ENCODE measurements at places on chromosomes 13 and 19. TPM values are rescaled to one million over a fixed set of nuclear protein-coding genes. Genes with fewer than 3 reads are reported as not detected.
A peak's percentile ranks its signal among the peaks of the same experiment; 100 is the strongest.

GRCh38 chr19:54731191-54731590, 6.9 kb downstream of the KIR3DL3 start:
- peak; percentile 77 for DNase-seq

GRCh38 chr19:46564701-46565100, 36.4 kb upstream of the CALM3 start:
- DNase-seq, result no peak

- peak; percentile 67 for DNase-seq
These were observed at the start of gene GNG8 for GRCh38 chr19:46635920-46636761. Gene GNG8, minus strand, starts transcription at chr19:46636202. Its CDS starts 1,520 bp downstream, at chr19:46634682.

DNA sequence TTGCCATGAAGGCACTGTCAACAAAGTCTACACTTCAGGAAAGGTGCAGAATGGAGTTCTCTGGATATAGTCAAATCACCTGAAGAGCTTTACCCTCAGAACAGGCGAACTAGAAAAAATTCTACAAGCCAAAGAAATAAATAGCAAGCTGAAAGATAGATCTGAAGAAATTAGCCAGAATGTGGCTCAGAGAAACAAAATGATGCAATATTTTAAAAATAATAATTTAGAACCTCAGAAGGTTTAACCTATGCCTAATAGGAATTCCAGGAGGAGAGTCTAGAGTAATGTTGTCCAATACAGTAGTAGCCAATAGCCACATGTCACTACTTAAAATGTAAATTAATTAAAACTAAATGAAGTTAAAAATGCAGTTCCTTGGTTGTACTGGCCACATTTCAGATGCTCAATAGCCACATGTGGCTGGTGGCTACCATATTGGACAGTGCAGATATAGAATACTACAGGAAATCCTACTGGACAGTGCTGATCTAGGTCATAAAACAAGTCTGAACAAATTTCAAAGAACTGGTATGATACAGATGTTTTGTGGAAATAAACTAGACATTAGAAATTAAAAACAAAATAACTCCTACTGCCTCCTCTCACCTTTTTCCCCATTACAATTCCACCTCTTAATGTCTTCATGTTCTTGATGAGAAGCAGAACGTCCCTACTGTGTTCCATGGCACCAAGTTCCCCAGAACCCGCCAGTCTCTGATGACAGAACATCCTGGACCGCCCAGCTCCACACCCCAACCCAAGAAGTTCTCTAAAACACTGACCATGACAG, 679 bp upstream of the CDADC1 start:
- no peak for DNase-seq

GRCh38 chr13:88507909-88508308, 836.7 kb downstream of the SLITRK5 start:
- DNase-seq, result no peak

GRCh38 chr19:46967578-46968032, 52.0 kb upstream of the NPAS1 start:
- DNase-seq, result no peak

- DNase-seq, result no peak
These were observed 268.2 kb upstream of the MAB21L1 start for GRCh38 chr13:35744566-35745178.

DNA sequence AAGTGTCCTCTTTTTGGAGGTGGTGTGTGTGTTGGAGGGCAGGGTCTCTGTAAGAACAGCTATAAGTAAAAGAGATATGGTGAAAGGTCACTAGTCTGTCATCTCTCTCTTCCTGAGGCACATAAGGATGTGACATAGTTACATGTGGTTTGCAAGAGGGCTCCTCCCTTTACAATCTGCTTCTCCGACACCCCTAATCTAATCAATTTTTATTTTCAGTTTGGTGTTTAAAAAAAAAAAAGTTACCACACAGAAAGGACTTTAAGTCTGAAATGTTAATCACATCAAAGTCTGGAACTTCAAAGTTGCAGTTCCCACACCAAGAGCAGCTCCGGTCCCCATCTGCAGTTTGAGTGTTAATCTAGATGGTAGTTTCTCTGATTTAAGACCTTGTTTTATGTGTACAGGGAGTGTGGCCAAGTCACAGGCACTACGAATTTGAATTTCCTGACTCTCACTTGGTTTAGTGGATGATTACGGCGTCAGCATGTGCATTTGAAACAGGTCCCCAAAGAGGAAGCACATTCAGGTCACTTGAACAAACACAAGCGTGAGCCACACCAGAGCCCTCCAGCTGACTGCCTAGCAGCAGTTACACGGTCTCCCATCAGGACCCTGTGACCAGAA, 53.1 kb downstream of the FOXO1 start:
- DNase-seq, result peak; percentile 78

GRCh38 chr19:29777781-29778309, 33.9 kb upstream of the CCNE1 start:
- DNase-seq, result no peak

The LILRA6 gene
- total RNA-seq, result not detected

The LILRB5 gene
- not detected for total RNA-seq

The PRR12 gene
- 12.8 TPM for total RNA-seq

The ZFP30 gene
- 17.8 TPM for total RNA-seq
